Stomach (tissue), 19 donors: ENCODE measurements at places on chromosomes 4 and X. TPM values are rescaled to one million over a fixed set of nuclear protein-coding genes. Genes with fewer than 3 reads are reported as not detected.

The CXCL3 gene
- total RNA-seq, result 45.1 TPM

The CNGA1 gene
- total RNA-seq, result not detected

The MAGEA10 gene
- not detected for total RNA-seq

The RAB40AL gene
- total RNA-seq, result 0.55 TPM

The GLRB gene
- 6.8 TPM for total RNA-seq
